Psoas muscle (tissue), 8 donors: ENCODE measurements at places on chromosomes 12 and 14. TPM values are rescaled to one million over a fixed set of nuclear protein-coding genes. Genes with fewer than 3 reads are reported as not detected.

The AICDA gene
- polyA plus RNA-seq, result 0.04 TPM

DNA sequence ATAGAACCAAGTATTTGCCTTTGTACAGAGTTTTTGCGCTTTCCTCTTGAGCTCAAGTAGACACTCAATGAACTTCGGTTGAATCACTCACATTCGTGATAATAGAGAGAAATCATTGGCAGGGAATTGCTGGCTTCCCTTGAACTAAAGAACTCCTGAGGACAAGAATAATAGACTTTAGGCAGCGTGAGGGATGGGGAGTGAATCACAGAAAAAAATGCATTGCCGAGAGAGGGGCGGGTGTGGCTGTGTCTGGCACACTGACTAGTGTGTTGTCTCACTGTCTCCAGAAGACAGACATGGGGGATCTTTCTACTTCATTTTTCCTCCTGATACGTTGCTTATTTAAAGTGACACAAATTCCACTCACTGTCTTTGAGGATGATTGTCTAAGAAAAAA, 805.2 kb downstream of the BCL11B start:
- DNase-seq, result no peak

The CYP27B1 gene
- polyA plus RNA-seq, result 0.10 TPM

The TAS2R42 gene
- not detected for polyA plus RNA-seq

DNA sequence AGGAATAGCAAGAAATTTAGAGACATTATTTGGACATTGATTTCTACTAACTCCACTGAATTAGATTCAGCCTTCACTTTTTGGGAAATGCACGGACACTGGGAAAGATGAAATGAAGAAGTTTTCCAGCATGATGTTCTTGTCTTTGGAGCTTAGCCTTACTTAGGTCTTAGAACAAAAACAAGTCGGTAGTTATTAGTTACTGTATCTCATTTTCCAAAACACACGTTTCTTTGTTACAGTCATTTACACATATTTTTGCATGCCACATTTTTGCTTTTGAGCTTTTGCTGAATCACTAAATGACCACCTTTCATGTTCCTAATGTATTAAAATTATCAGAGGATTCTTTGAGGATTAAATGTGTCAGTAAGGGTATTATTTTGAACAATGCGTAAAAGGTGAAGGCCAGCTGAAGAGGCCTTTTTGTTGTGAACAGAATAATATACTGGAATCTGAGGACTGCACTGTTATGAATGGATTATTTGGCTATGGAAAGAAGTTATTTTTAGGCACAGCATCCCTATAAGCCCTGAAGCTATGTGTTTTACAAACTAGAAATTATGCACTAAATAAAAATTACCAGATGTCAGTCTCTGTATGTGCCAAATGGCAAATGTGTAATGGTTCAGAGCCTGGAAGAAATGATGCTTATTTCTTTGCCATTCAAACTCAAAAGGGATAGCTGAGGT, 138.2 kb downstream of the SRGAP1 start:
- DNase-seq, result no peak
